ENCODE measurements at places on chromosomes 1 and 21.
A peak's percentile ranks its signal among the peaks of the same experiment; 100 is the strongest.

GRCh38 chr1:196181594-196181878 is 426.7 kb downstream of the KCNT2 start:
- DNase-seq = no peak

DNA sequence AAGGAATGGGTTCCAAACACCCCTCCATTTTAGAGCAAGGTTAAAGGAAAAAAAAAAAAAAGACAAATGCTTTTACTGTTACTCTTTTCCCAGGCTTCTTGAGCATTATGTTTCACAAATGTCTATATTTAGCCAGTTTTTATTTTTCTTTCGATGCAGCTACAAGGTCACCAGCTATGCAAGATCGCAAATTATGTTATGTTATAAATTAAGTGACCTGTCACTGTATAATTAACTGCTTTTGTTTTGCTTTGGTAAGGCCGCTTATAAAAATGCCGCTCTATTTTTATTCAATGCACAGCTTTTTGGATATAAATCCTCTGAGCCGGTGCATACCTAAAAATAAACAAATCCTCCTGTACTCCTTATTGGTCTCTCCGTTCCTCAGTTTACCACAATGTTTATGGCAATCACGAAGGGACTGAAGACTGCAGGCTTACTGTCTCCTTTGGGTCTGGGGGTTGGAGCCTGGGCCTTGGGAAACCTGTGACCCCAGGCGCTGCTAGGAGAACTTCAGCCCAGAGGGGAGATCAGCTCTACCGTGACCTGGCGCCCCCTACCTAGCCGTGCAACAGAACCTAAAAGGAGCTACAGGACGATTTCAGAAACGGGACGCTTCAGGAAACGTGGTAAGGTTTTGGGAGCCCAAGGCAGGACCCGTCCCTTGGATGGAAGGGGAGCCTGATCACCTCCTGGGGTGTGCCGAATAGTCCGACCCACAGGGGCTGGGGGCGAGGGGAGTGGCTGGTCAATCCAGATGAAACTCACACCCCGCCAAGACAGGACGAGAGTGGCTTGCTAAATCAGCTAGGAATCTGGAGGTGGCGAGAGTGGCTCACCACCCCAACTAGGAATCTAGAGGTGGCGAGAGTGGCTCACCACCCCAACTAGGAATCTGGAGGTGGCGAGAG is 101.2 kb upstream of the CD55 start:
- no peak for DNase-seq

DNA sequence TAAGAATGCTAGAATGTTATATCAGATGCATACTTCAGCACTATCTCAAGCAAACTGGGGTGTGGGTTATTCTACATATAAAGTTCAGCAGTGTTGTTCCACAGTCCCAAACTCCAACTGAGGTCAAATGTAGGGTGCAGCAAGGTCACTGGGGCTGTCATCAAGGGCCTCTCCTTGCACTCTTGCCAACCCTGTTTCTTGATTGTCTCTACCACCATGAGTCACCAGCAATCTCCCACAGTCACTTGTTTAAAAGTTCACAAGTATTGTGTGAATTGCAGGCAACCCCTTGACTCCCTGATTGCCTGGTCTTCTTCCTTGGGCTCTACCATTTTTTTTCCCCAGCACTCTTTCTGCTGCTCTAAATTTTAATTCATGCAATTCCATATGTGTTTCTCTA is 10.6 kb downstream of the METTL18 start:
- DNase-seq = no peak

DNA sequence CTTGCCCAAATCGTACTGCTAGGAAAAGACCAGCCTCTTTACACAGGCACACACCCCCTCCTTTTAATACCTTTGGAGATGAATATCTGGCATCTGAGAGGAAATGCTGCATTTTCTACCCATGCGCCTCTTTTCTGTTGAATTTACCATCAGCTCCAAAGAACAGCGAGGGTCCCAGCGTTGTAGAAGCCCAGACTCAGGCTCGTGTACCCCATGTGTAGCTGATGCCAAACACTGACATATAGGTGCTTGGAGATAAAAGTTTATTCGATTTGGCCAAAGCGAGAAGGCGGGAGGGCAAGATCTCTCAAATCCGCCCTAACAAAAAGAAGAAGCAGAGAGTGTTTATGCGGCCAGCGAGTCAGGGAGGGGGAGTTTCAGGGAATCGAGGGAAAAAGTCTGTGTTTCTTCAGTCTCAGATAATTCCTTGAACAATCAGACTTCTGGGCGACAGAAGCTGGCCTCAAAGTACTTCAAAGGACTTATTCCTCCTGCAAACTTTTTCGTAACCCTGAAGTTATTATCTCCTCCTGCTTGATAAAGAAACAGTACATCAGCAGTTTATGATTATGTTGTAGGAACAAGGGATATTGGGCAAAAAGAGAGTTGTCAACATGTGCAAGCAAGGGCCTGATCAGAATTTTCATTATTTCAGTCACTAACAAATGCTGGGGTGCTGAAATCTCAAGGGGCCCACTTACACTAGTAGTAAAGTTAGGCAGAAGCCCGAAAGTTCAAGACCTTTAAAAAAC is 642 bp upstream of the CREG1 start:
- no peak for DNase-seq

- no peak for DNase-seq
Observed at GRCh38 chr1:63843884-63844283, 70.1 kb downstream of the ROR1 start.

GRCh38 chr1:166184897-166185296 is 18.1 kb upstream of the FAM78B start:
- no peak for DNase-seq

DNA sequence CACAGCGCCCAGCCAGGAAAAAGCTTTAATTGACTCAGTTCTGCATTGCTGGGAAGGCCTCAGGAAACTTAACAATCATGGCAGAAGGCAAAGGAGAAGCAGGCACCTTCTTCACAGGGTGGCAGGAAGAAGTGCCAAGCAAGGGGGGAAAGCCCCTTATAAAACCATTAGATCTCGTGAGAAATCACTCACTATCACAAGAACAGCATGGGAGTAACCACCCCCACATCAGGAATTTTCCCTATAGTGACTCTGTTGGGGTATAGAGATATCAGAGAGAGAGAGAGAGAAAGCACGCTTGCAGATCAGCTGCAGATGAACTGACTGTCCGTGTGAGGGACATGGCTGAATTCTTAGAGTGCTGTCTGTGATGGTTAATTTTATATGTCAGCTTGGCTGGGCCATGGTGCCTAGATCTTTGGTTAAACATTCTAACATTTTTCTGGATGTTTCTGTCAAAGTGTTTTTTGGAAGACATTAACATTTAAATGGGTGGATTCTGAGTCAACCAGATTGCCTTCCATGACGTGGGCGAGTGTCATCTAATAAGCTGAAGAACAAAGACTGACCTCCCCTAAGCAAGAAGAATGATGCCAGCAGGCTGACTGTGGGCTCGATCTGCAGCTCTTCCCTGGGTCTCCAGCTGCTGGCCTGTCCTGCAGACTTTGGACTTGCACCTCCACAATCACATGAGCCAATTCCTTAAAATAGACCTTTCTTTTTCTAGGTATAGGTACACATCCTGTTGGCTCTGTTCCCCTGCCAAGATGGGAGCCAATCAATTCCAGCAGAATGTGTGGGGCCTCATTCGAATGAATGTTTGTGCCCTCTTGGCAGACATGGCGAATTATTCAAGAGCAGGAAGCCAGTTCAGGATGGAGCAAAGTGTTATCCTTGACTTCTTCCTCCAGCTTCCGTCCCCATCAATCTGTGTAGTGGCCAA is 21.4 kb upstream of the CPT2 start:
- no peak for DNase-seq

- no peak for DNase-seq
Observed at GRCh38 chr1:168260393-168260792, 20.3 kb upstream of the TBX19 start.

GRCh38 chr1:52365071-52365745 is 797 bp downstream of the CC2D1B start:
- peak; percentile 53 for DNase-seq

- no peak for DNase-seq
Observed at GRCh38 chr1:9009438-9010370, 16.5 kb downstream of the SLC2A7 start.

GRCh38 chr1:35436078-35436477 is 121.1 kb downstream of the KIAA0319L start:
- DNase-seq = no peak

GRCh38 chr1:114181356-114181755 is 27.7 kb upstream of the SYT6 start:
- no peak for DNase-seq

- DNase-seq = no peak
Observed at GRCh38 chr21:45014747-45015468, 59.5 kb upstream of the ADARB1 start.

DNA sequence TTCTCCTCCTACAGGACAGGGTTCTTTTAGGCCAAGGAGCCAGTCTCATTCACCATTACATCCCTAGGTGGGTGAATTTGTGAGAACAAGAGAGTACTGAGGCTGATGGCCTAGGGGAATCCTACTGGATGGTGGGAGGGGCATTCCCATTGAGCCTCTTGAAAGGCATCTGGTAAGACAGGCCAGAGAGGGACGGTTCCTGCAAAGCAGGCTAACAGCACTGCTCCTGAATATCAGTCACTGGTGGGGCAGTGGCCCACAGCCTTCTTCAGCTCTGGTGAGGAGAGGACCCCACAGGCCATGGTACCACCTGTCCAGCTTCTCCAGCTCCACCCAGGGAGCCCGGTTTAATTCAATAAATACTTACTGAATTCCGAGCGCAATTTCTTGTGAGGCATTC is 125.9 kb upstream of the EDN2 start:
- no peak for DNase-seq

DNA sequence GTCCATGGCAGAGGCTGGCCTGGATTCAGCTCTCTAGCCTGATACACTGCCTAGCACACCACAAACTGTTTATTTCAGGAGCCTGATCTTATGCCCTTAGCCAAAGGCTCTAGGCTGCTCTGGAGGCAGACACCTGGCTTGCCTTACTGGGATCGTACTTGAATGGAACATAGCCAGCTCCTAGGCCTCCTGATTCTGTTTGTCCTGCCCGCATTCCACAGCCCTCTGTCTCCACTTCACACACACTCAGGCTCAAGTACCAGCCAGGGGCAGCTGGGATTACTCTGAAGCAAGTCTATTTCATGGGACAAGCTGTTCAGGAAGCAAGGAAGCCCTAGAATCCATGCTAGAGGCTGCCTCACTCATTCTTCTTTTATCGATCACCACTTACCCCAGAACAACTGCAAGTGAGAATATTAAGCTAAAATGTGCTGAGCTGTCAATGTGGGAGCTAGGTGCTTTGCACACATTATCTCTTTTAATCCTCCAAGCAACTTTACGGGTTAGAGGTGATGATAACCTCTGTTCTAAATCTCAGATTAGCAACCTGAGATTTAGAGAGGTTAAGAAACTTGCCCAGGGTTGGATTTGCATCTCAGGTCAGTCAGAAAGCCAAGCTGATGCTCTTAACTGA is 31.1 kb upstream of the CYP4B1 start:
- DNase-seq = no peak

All from CD4-positive, alpha-beta T cell treated with Interleukin-15 for 4 hours (primary cell).